CD4-positive, alpha-beta T cell treated with Interleukin-2 at 100 ng/mL for 4 hours (primary cell): ENCODE measurements at places on chromosomes 13 and 19.

DNA sequence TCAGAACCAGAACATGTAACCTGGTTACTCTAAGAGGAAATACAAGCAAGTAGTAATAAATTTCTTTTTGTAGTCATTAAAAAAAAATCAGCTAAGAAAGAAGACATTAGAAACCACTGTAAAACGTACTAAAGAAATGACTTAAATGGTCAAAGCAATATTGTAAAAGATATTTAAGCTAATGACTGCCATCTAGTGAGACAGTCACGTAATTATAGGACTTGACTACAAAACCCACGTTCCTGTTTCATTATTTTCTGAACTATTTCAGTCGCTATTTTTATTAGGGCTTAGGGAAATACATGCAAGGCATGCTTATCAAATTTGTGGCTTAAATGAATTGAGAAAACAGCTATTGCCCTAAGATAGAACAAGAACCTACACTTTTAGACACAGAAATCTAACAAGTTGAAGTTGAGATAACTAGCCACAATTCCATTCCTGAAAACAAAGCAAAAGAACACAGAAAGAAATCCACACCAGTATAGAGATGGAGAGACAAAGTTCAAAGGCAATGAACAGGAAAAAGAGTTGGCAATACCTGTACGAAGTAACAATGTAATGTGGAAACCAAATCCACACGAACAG, 17.9 kb downstream of the ALG5 start:
- DNase-seq: no peak

GRCh38 chr19:46824890-46825730, 25.5 kb downstream of the AP2S1 start:
- DNase-seq: peak; percentile 24

DNA sequence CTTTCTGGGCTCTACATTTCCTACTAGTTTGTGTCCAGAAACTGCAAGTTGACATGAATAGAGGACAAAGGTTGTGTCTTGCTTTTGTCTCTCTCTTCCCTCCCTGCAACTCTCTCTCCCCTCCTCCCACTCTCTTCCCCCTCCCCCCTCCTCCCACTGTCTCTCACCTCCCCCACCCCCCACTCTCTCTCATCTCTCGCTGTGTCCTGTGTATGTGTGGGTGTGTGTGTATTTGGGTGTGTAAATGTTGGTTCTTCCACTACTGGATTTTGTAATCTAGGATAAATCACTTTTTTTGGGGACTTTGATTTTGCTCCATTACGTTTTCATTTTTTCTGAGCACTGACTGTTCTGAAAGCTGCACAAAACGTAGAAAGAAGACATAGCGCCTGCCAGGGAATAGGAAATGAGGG, 48.4 kb downstream of the AKAP11 start:
- DNase-seq: no peak

DNA sequence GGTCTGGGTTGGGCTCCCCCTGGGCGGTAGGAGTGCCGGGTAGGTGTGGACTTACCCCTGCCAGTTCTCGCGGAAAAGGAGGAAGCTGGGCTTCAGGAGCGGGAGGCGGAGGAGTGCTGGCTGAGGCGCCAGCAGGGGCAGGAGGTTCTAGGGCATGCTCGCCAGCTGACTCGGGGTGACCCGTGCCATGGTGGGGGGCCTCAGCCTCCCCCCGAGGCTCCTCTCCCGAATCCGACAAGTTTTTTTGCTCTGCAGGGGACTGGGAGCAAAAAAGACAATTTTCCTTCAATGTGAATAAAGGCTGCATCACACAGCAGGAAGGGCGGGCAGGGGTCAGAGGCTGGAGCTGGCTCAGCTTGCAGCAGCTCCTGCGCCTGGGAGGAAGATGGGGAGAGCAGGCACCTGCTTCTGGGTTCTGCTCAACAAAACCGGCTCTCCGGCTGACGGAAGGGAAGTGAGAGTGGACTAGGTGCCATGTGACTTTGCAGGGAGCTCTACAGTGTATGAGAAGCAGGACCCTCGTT, 26.5 kb downstream of the RANBP3 start:
- DNase-seq: no peak

GRCh38 chr19:33416307-33417215, 43.1 kb downstream of the CEBPG start:
- DNase-seq: peak; percentile 68

DNA sequence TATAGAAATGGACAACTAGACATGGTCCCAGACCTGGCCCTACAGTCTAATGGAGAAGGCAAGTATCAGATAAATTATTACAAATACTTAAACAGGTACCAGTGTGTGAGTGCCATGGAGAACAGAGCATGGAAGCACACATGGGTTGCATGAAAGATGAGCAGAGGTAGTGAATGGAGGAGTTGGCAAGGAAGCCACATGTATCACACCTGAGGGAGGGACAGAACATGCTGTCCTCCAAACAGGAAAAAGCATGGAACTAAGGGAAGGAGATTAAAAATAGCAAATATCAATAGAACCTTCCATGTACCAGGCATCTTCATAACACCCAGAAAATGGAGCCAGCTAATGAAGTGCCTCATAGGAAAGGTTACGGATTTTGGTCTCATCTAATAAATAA, 85.9 kb downstream of the SACS start:
- DNase-seq: no peak
